RWPE2 (cell line): ENCODE measurements at places on chromosomes 3 and 15.

GRCh38 chr3:21140785-21141184, 610.2 kb downstream of the ZNF385D start:
- no peak for DNase-seq

DNA sequence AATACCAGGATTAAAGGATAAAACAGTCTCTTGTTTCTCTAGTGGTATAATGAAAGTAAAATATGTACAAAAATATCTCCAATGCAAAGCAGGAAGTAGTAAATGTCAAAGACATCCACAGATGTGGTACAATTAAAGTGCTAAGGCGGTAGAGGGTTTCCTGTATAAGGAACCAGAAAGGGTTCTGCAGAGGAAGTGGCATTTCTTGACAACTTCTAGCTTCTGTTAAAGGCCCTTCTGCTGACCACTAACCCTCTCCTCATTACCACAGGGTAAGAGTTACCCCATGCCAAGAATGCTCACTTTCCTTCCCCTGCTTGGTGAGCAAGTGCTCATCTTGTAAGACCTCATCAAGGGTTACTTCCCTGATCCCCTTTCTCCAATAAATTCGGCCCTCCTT, 883.6 kb upstream of the NR2F2 start:
- no peak for DNase-seq

DNA sequence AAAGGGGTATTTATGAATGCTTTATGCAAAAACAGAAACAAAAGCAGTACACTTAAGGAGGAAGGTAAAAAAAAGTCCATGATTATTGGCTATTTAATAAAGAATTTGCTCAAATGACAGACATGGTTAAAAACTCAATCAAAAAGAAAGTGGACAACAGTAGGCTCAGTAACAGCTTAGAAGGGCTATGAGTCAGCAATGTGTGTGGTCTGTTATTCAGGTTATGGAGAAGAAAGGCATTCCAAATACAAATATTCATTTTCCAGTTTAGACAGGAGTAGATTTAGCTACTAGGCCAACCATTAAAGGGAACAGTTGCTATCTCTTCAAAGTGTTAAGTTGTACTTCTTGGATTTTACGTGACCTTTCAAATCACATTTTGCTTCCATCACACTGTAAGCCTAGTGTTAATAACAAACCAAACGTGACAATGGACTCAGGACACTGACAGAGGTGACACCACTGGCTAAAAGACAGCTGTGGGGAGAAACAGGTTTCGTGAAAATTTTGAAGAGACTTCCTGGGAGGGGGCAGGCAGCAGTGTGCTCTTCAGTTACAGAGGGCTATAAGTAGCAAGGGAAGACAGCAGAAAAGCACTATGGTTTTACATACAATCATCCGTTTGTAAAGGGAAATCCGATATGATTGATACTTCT, 41.7 kb upstream of the MYO5C start:
- no peak for DNase-seq

GRCh38 chr15:67207555-67208207, 46.8 kb downstream of the AAGAB start:
- DNase-seq: no peak
